Heart right ventricle (tissue), 16 donors: ENCODE measurements at places on chromosomes 11 and 22. TPM values are rescaled to one million over a fixed set of nuclear protein-coding genes. Genes with fewer than 3 reads are reported as not detected.
A peak's percentile ranks its signal among the peaks of the same experiment; 100 is the strongest.

The RTN4RL2 gene
- total RNA-seq = 0.82 TPM

The OR5D18 gene
- total RNA-seq = not detected

The MYBPC3 gene
- 2,415 TPM for total RNA-seq

DNA sequence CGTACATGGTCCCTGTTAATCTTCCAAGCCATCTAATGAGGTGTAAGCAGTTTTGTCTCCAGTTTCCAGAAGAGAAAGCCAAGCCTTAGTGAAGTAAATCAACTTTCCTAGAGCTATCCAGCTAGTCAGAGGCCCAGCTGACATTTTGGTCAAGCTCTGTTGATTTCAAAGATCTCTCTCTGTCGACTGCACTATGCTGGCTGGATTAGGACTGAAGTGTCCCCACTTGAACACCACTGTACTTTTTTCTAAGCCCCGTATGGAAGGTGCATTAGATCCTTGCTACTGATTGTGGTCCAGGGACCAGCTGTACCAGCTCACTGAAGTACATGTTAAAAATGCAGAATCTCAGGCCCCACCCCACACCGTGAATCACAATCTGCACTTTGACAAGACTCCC lies 176.5 kb upstream of the NAV2 start:
- no peaks in the 10 kb centered on the region for H3K36me3 ChIP-seq
- peaks cover 4% of the 10 kb centered on the region for H3K27me3 ChIP-seq
- no peak overlapping the region for H3K4me3 ChIP-seq
- no peak overlapping the region for H3K27ac ChIP-seq
- DNase-seq = no peak

The PRCP gene
- total RNA-seq = 46.6 TPM

The CREB3L1 gene
- 21.9 TPM for total RNA-seq

DNA sequence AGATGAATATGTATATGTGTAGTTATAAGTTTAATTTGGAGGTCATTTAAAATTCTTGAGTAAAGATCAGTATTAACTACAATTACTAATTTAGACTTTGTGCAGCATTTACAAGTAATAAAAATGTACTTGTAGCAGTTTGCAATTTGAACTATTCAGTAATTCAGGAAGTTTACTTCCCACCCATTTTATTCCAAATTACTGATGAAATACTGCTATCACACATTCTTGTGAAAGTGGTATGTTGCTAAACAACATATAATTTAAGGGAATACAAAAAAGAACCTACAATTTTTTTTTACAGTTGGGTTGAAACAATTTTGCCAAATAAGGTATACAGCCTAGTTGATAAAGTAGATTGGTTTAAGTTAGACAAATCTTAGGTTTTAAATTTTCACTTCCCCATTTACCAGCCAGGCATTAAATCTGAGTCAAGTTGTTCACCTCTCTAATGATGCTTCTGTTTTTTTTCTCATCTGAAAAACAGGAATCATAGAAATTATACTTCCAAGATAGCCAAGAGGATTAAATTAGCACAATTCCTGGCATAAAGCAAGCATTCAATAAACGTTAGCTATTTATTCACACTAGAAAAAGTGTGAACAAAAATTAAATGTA lies 45.3 kb downstream of the ZBTB44 start:
- H3K27me3 ChIP-seq = no peaks in the 10 kb centered on the region
- H3K4me3 ChIP-seq = no peak overlapping the region
- no peak for DNase-seq
- peaks cover 37% of the 10 kb centered on the region for H3K36me3 ChIP-seq
- peaks cover 6% of the 10 kb centered on the region for H3K4me1 ChIP-seq
- no peak overlapping the region for H3K27ac ChIP-seq

- H3K4me1 ChIP-seq = peaks cover 25% of the 10 kb centered on the region
- no peaks in the 10 kb centered on the region for H3K27me3 ChIP-seq
- H3K27ac ChIP-seq = peak overlapping the region; percentile 35
- H3K36me3 ChIP-seq = no peaks in the 10 kb centered on the region
- DNase-seq = peak; percentile 47
Measured at GRCh38 chr11:11349870-11350337, 3.1 kb downstream of the CSNK2A3 start.

DNA sequence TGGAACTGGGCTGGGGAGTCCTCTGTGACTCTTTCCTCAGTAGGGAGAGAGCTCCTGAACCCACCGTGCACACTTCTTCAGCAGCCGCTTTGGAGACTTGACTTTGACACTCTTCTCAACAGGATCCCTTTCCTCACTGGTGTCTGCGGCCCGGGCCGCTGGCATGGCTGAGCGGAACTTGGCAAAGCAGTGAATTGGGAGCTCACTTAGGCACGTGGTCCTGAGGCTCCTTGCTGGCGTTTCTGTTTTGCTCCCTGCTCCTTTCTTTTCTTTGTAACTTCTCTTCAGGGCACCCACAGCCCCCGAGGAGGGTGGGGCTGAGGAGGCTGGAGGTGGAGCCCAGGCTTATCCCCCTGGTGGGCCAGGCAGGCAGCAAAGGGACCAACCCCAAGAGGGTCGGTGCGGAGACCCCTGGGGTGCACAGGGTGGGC lies 8.4 kb upstream of the KCNQ1OT1 start:
- no peak for DNase-seq
- H3K27ac ChIP-seq = no peak overlapping the region
- H3K4me1 ChIP-seq = peaks cover 10% of the 10 kb centered on the region
- H3K4me3 ChIP-seq = no peak overlapping the region
- H3K27me3 ChIP-seq = no peaks in the 10 kb centered on the region

GRCh38 chr11:28106353-28107043 lies 1.5 kb downstream of the KIF18A start:
- peaks cover 39% of the 10 kb centered on the region for H3K4me1 ChIP-seq
- no peaks in the 10 kb centered on the region for H3K36me3 ChIP-seq
- DNase-seq = no peak
- H3K27me3 ChIP-seq = no peaks in the 10 kb centered on the region
- no peak overlapping the region for H3K4me3 ChIP-seq
- H3K27ac ChIP-seq = no peak overlapping the region

- H3K27me3 ChIP-seq = no peaks in the 10 kb centered on the region
- no peak for DNase-seq
- H3K4me3 ChIP-seq = no peak overlapping the region
- no peak overlapping the region for H3K27ac ChIP-seq
Measured at GRCh38 chr11:103097279-103097678, 5.3 kb upstream of the DCUN1D5 start.

GRCh38 chr11:117535201-117535849 lies 207.7 kb downstream of the CEP164 start:
- no peak for DNase-seq
- no peaks in the 10 kb centered on the region for H3K4me1 ChIP-seq
- H3K4me3 ChIP-seq = no peak overlapping the region
- no peaks in the 10 kb centered on the region for H3K36me3 ChIP-seq
- no peak overlapping the region for H3K27ac ChIP-seq

- H3K27ac ChIP-seq = no peak overlapping the region
- DNase-seq = no peak
- H3K36me3 ChIP-seq = peaks cover 5% of the 10 kb centered on the region
- no peaks in the 10 kb centered on the region for H3K27me3 ChIP-seq
Measured at GRCh38 chr22:47130883-47131631, 368.6 kb downstream of the TBC1D22A start.
